ENCODE measurements at places on chromosomes 2 and 18. TPM values are rescaled to one million over a fixed set of nuclear protein-coding genes. Genes with fewer than 3 reads are reported as not detected.

Gene MOB4
- total RNA-seq = 21.0 TPM

Gene IL36G
- not detected for total RNA-seq

Gene ZNF396
- total RNA-seq = 0.89 TPM

Gene POTEJ
- total RNA-seq = not detected

Gene POLR1B
- 21.7 TPM for total RNA-seq

Gene SLC40A1
- 2.0 TPM for total RNA-seq

Gene KCNG2
- not detected for total RNA-seq

Gene DPY30
- 108 TPM for total RNA-seq

Gene GPAT2
- 0.02 TPM for total RNA-seq
